ENCODE measurements at places on chromosomes 12 and 14. TPM values are rescaled to one million over a fixed set of nuclear protein-coding genes. Genes with fewer than 3 reads are reported as not detected.

Gene RPS6KA5
- total RNA-seq, result 1.1 TPM

Gene SLCO1A2
- total RNA-seq, result 6.8 TPM

Gene DAO
- not detected for total RNA-seq

Gene ASB2
- 0.21 TPM for total RNA-seq

- no peak for DNase-seq
Measured at GRCh38 chr14:65566820-65567522, 154.4 kb downstream of the FUT8 start.

DNA sequence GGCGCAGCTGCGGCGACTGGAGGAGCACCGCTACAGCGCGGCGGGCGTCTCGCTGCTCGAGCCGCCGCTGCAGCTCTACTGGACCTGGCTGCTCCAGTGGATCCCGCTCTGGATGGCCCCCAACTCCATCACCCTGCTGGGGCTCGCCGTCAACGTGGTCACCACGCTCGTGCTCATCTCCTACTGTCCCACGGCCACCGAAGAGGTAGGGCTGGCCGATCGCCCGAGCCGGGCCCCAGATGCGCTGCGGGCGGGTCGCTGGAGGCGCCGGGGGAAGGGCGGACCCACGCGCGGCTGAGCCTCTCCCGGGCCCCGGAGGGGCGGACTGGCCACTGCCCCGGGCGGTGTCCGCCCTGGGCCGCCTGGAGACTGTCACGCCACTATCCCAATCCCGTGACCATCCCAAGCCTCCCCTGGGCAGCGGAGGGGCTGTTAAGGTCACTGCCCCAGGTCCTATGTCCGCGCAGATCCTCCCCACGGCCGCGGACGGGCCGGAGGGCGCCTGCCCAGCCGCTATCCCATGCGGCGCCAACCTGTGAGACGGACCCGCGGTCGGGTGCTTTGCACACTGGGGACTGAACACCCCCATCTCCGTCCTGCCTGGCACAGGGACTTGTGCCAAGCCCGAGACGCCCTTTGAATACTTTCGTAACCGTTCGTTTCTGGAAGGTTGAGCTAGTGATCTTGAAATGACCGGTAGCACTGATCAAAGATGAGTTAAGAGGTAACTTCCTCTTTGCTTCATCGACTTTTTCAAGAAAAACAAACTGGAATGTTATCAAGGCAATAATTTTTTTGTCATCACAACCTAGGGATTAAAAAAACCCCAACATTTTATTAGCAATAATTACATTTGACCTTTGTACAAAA lies 725 bp downstream of the CHPT1 start:
- DNase-seq, result peak; percentile 56

- no peak for DNase-seq
Measured at GRCh38 chr14:27372771-27373170, 774.9 kb upstream of the NOVA1 start.

GRCh38 chr12:68224613-68225285 lies 861 bp downstream of the IL26 start:
- no peak for DNase-seq

- DNase-seq, result no peak
Measured at GRCh38 chr12:96743606-96744005, 163.5 kb upstream of the NEDD1 start.

- DNase-seq, result no peak
Measured at GRCh38 chr12:48739618-48740269, 23.2 kb upstream of the CCNT1 start.

GRCh38 chr12:122811777-122812176 lies 23.5 kb upstream of the HIP1R start:
- DNase-seq, result no peak

DNA sequence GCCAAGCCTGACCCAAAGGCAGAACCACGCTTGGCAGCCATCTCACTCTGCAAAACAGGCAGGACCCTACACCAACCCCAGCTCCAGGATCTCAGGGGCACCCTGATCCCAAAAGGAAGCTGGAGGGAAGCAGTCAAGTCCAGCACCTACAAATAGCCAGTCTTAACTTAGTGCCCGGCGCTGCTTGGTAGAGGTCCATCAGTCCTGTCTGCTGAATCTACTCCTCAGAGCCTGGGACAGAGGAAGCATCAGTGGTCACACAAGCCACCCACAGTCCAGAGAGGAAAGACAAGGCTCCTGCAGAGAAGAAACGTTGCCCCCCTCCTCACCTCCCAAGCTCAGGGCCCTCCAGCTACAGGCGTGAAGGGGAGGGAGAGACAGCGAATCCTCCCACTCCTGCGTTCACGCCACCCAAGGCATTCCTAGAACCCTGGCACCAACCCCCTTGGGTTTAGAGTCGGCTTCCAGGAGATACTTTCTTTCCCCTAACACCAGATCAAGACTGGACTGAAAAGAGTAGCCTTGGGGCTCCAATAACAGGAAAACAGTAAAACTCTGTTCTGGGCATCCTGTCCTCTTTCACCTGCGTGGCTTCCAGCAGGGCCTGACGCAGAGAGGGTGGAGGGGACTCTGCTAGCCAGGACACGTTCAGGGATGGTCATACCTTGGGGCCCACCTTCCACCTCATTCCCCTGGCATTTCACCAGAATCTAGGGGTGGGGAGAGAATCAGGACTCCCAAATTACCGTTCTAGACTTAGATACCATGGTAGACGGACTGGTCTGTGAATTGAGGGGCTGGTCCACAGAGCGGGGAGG lies 1.2 kb downstream of the PXN start:
- no peak for DNase-seq

Measured in H7 (cell line).